H1 (cell line): ENCODE measurements at places on chromosomes 3 and 15. TPM values are rescaled to one million over a fixed set of nuclear protein-coding genes. Genes with fewer than 3 reads are reported as not detected.

GRCh38 chr3:4693620-4694019 lies 200.5 kb downstream of the ITPR1 start:
- DNase-seq, result no peak

Gene DGKG
- total RNA-seq, result 0.30 TPM in 1 of 2 replicates, not detected in the other

Gene SLC6A1
- 0.30 and 0.31 TPM in 2 replicates for total RNA-seq

DNA sequence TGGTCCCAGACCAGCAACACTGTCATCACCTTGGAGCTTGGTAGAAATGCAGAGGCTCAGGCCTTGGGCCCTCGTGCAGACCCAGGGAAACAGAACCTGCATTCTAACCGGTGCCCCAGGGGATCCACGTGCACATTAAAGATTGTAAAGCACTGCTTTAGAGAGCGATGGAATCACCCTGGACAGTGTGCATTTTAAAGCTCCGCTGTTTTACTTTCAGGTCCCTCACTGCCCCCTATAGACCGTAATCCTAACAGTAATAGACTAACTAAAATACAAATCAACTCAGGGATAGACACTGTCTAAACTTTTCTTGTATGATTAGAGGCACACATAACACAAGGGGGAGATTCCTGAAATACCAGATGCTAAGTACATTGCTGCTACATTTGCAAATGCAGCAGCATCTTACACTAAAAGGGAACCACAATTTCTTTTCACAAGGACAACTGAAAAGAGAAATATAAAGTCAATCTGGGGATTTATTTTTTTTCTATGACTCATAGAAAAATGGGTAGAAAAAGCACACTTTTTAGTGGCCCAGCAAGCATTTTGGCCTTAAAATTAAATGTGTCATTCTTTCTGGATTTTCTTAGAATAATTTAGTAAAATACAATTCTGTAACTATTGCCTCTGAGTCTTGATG lies 10.5 kb upstream of the SH3GL3 start:
- DNase-seq, result no peak

Gene LMLN
- 4.7 and 5.0 TPM in 2 replicates for total RNA-seq
